ENCODE measurements at places on chromosomes 4 and X.

DNA sequence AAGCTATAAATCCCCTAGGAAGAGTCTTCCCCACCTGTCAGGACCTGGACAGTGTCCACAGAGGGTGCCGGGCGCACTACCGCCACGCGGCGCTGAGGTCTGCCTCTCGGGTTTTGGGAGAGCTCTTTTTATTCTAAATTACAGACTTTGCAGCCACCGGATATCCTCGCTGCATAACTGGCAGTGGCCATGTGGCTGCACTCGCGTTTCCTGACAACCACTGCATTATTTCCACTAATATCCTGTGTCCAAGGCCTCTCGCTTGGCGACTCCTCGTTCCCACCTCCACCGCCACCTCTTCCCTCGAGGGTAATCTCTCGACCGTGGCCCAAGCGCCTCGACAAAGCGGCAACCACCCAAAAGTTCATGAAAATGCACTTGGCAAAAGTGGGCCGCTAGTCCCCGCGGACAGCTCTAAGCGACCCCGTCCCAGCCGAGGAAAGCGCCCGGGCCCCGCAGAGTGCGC lies 512 bp upstream of the TMEM131L start:
- DNase-seq, result no peak

GRCh38 chr4:1374706-1375045 lies 27.7 kb downstream of the UVSSA start:
- DNase-seq, result no peak

- no peak for DNase-seq
Observed at GRCh38 chr4:78592088-78592783, 40.7 kb downstream of the ANXA3 start.

- no peak for DNase-seq
Observed at GRCh38 chr4:18777190-18777930, 755.8 kb upstream of the LCORL start.

GRCh38 chr4:126233483-126233882 lies 918.7 kb downstream of the FAT4 start:
- no peak for DNase-seq

DNA sequence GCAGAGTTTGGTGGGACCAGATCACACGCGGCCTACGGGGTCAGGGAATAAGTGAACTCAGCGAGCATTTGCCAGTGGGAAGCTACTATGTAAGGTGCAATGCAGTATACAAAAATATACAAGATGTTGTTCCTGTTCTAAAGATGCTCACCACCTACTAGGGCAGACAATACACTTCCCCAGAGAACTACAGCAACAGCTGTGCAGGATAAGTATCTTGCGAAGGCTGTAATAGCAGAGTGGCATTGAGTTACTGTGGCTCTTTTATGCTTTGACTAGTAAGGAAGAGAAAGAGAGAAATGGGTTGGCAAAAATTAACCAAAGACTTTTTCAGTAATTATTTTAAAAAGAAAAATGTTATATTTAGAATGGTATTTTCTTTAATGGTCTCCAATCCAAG lies 61.2 kb downstream of the CDS1 start:
- no peak for DNase-seq

DNA sequence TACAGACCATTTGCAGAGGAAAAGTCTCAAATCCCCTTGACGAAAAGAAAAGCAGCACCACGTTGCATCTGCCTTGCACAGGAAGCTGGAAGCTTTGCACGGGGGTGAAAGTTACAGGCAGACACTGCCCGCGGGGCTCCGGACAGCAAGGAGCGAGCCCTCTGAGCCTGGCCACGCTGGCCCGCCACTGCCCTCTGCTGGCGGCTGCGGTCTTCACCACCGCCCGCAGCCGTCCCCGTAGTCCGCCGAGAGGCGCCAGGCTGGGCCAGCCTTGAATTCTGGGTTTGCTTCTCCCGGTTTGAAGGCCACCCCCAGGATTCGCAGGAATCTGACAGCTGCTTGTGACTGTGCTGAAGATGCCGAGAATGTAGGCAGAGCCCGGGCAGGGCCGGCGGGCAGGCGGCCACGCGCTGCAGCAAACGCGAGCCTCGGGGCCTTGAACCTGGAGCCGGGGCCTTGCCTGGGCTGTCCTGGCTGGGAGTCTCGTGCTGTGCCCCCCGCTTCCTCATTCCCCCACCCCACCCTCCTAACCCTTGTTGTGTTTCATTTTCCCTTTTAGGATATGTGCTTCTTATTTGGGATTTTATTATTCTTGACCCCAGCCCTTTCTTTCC lies 49.2 kb downstream of the ENPP6 start:
- peak; percentile 34 for DNase-seq

DNA sequence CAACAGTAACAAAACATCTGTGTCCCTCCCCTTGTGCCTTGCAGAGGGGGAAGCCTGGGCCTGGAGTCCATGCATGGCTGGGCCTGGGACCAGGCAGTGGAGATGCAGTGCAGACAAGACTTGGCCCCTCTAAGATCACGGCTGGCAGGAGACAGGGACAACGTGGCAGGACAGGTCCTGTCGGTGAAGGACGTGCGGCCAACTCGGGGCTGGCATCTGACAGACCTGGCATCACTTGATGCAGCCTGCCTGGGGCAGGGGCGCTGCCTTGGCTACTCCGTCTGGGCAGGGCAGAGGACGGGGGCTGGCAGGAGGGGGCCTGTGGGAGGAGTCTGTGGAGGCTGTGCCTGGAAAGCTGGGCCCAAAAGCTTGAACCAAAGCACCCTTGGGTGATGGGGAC lies 112.1 kb downstream of the CPZ start:
- DNase-seq, result no peak

GRCh38 chrX:78130396-78130795 lies 9.1 kb downstream of the TAF9B start:
- DNase-seq, result no peak

GRCh38 chrX:42996861-42997260 lies 218.9 kb upstream of the PPP1R2C start:
- DNase-seq, result no peak

- no peak for DNase-seq
Observed at GRCh38 chr4:1763550-1764080, 29.5 kb upstream of the FGFR3 start.

Data from stimulated activated CD4-positive, alpha-beta T cell treated with anti-CD3 and anti-CD28 coated beads, Interleukin-1b, Interleukin-23, amount 100 ng/mL, for 1 hour (primary cell).